ENCODE measurements at places on chromosomes 1 and 21.

DNA sequence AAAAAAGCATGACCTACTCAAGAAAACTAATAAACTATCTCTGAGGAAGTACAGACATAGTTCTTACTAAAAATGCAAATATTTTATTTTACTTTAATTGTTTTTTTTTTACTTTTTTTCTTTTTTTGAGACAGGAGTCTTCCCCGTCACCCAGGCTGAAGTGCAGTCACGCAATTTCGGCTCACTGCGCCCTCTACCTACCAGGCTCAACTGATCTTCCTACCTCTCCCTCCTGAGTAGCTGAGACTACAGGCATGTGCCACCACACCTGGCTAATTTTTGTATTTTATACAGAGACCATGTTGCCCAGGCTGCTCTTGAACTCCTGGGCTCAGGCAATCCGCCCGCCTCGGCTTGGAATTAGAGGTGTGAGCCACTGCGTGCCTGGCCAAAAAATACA, 1263.1 kb downstream of the KCNT2 start:
- DNase-seq, result no peak

GRCh38 chr1:22935433-22935832, 37.2 kb downstream of the LACTBL1 start:
- no peak for DNase-seq

DNA sequence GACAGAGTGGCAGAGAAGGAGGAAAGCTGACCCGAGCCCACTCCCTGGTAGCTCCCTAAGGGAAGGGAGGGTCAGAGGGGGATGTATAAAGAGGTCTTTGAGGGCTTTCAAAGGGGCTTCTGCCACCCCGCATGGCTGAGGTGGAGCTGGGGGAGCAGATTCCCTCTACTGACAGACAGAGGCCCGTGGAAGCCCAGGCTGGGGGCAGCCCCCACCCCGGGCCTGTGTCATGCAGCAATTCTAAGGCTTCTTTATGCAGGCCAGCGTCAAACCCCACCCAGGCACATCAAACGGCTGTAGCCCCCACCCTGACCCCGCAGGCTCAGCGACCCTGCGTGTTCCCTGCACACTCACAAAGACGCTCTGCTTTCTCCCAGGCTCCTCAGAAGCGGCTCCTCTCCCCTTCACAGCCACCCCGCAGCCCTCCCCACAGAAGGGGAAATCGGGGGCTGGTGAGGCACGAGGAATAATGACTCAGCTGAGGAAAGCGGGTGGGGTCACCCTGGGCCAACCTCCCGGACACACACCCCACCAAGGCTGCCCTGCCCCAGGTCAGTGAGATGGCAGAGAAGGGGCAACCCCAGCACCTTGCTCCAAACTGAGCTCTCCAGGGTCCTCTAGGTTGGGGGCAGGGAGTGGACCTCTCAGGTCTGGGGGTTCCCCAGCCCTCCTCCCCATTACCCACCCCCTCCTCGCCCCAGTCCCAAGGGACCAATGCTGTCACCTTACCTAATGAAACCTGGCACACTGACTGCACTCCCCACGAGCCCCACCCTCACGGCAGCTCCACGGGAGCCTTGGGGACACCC, 10.8 kb downstream of the SLC45A3 start:
- no peak for DNase-seq

- DNase-seq, result no peak
Measured at GRCh38 chr1:66752000-66752592, at the start of gene DYNLT5. Gene DYNLT5 (plus strand): TSS chr1:66752459. CDS start chr1:66754659, 2,200 bp downstream.

DNA sequence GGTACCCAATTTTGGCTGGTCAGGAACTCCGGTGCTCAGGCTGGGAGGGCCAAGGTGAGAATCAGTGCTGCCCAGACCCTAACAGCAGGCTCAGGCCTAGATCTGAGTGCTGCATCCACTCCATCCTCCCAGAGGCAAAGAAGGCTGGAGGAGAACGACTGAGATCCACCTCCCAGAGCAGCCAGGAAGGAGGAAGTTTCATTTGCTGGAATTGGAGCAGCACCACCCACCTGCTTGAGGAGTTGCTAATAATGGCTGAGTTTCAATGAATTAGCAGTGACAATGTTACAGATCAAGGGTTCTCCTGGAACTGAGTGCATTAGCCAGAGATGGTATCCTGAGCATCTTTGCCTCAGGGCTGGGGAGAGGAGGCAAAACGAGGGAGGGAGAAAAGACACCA, 46.7 kb upstream of the KLHDC7A start:
- no peak for DNase-seq

GRCh38 chr1:34712007-34712688, 42.7 kb upstream of the GJB5 start:
- DNase-seq, result no peak

DNA sequence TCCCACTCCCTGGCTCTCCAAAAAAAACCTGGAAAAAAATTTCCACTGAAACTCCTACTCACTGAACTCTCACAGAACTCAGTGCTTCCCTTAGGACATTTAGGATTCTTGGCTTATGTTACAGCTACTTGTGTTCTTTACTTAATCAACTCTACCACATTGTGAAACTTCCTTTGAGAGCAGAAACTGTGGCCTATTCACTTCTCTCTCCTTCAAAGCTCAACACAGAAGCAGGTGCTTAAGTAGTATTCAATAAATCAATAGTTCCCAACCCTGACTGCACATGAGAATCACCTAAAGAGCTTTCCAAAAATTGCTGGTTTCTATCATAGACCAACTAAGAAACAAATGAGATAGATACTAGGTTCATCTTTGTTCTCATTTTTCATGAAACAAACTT, 67.9 kb upstream of the DMRTA2 start:
- DNase-seq, result no peak

- DNase-seq, result no peak
Measured at GRCh38 chr1:23118407-23118806, 50.2 kb downstream of the LUZP1 start.

DNA sequence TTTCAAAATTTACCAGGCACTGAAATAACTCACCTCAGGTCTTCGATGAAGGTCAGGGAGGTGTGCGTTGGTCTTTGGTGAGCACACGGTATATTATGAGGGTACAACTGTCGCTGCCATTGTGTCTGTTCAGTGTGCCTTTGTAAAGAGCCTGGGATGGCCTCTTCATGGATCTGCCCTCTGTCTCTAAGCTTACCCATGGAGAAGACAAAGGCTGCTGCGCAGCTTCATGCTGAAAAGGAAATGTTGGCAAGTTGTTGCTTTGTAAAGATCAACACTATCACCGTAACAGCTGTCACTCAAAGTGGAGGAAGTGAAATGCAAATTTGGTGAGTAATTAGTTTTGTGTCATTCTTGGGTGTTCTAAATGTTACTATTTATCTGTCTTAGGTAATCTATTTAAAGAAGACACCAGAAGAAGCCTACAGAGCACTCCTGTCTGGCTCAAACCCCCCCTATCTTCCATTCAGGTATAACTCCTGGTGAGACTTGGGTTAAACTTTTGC, 71.6 kb downstream of the CDC14A start:
- DNase-seq, result no peak

GRCh38 chr1:162966613-162967012, 102.5 kb upstream of the RGS4 start:
- DNase-seq, result no peak

DNA sequence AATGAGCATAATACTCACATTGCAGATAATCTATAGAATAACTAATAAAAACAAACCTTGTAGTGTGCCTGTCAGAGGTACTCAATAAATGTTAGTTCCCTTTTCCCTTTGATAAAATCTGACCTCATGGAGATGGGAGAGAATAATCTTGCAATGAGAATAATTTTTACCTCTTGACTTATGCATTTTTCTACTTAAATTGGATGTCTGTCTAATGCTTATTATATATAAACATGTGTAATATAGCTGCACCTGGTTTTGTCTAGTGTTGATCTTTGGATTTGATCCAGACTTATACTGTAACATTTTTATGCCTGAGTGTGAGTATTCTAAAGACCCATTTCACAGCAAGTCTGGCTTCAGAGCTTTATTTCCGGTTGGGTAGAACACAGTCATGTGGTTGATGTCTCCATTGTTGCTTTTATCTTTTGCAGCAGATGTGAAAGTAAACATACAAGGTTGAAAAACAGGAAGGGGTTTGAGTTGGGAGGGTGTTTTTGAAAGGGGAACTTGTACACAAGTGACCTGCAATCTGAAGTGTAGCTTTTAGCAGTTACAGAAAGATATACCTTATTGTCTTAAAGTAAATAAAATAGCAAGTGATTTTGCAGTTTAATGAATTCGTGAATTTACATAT, 12.4 kb downstream of the EPB41 start:
- DNase-seq, result no peak

DNA sequence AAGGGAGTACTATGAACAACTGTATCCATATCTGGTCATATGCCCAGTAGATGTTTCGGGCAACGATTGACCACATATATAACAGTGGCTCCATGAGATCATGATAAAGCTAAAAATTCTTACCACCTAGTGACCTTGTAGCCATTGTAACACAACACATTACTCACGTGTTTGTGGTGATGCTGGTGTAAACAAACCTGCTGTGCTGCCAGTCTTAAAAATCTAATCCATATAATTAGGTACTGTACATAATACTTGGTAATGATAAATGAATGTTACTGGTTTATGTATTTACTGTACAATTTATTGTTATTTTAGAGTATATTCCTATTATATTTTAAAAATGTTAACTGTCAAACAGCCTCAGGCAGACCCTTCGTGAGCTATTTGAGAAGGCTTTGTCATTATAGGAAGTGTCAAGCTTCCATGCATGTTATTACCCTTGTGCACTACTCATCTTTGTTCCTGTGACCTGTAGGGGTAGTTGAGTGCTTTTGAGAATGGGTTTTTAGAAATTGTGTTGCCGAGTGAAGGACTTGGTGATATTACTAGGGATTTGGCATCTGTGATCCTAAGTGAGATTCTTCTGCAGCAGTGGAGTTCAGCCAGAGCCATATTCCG, 23.6 kb downstream of the DIP2A start:
- DNase-seq, result no peak

DNA sequence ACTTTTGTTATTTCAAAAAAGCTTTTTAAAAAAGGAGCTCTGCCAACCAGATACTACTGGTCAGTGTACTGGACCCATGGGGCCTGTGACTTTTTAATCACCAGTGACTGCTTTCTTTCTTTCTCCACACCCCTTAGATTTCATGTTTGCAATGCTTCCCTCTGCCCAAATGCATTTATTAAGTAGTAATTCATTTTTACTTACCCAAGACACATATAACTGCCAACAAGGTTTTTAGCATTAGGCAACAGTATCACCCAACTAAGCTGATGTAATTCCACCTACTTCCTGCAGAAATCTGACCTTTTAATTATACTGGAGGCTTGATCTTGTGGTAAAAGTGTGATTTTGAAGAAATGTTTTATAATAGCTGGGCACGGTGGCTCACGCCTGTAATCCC, 12.5 kb downstream of the MECR start:
- no peak for DNase-seq

DNA sequence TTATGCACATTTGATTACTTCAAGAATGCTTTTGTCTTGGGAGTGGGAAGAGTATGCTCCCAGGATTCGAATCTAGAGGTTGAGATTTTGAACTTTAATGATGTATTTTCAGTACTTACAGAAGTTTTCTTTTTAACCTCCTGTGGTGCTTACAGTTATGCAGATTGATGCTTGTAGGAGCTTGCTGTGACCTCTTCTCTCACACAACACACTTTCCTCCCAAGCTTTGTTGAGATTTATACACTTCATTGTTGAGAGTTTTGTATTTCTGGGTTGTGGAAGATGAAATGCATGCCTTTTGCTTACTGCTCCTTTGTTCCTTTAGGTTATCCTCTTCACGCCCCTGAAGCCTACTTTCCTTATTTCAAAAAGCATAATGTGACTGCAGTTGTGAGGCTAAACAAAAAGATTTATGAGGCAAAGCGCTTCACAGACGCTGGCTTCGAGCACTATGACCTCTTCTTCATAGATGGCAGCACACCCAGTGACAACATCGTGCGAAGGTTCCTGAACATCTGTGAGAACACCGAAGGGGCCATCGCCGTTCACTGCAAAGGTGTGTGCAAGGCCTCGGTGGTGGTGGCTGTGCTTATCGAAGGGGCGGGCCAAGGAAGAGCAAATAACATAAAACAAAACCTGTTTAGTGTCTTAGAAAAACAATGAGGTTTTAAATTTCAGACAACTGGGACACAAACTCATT, 75.5 kb upstream of the GPR88 start:
- DNase-seq, result no peak

GRCh38 chr1:109980324-109981003, 4.1 kb upstream of the AHCYL1 start:
- no peak for DNase-seq

DNA sequence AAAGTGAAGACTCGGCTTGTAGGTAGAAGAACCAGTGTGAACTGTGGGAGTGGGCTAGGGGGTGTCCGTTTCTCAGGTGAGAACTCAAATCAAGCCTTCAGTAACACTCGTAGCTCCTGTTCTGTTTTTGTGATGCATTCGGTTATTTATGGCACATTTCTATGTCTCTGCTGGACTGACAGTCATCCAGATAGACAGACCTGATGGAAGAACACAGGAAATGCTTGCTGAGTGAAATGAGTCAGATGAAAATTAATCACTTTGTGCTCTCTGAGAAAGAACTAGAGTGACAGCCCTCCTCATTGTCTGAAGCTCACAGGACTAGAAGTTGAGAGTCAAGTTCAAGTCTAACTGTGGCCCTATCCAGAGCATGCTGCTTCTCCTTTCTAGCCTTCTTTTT, 360.1 kb upstream of the PLXNA2 start:
- no peak for DNase-seq

DNA sequence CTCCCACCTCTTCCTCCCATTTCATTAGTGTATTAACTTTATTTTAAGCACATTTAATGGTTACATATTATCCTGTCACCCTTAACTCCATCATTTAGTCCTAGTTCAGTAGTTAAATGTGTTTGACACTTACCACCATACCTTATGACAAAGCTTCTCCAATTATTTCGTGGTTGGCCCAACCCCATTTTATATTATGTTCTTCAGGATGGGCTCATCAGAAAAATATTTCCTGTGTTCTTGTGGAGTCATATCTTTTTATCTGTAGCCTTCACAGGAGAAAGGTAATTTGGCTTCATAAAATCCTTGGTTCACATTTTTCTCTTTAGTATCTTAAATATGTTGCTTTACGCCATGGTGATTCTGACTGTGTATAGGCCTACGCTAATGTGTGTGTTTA, 142.3 kb upstream of the COL6A1 start:
- DNase-seq, result no peak

- no peak for DNase-seq
Measured at GRCh38 chr21:41369105-41369919, 7.5 kb downstream of the MX2 start.

GRCh38 chr1:228198977-228199590, 8.8 kb upstream of the OBSCN start:
- DNase-seq, result no peak
